Naive thymus-derived CD4-positive, alpha-beta T cell (primary cell): ENCODE measurements at places on chromosomes 12 and 14. TPM values are rescaled to one million over a fixed set of nuclear protein-coding genes. Genes with fewer than 3 reads are reported as not detected.

- no peak for DNase-seq
Measured at GRCh38 chr14:64992328-64992885, 5.7 kb downstream of the FNTB start.

DNA sequence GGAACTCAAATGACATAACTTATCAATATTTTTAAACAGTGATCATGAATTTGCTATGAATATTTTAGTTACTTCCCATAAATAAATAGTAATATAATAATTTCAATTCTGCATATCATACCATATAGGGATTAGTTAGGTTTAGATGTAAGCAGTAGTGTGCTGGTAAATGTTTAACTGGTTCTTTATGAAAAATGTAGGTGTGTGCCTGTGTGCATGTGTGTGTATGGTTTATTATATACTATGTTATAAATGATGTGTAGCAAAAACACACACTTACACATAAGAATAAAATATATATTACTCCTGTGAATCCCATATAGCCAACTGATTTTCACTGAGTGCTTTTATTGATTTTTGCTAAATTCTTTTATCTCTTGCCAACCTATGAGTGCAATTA, 14.0 kb upstream of the BHLHE41 start:
- DNase-seq = no peak

GRCh38 chr12:22335794-22336166, 1.3 kb upstream of the ST8SIA1 start:
- no peak for DNase-seq

DNA sequence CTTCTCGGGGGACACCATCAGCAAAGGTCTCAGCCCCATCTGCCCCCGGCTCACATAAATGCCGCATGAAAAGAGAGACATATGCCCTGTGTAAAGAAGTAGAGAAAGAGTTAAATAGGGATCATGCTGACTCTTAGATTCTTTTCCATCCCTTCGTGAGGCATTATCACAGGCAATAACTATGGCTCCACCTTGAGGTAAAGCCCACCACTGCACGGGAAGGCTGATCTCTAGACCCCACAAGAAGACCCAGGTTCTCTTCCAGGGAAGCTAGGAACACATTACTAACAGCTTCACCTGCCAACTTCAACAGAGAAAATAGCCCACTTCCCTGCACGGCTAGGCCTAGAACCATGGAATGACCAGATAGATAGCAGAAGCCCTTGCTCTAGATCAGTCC, 14.1 kb upstream of the NOP2 start:
- DNase-seq = no peak

DNA sequence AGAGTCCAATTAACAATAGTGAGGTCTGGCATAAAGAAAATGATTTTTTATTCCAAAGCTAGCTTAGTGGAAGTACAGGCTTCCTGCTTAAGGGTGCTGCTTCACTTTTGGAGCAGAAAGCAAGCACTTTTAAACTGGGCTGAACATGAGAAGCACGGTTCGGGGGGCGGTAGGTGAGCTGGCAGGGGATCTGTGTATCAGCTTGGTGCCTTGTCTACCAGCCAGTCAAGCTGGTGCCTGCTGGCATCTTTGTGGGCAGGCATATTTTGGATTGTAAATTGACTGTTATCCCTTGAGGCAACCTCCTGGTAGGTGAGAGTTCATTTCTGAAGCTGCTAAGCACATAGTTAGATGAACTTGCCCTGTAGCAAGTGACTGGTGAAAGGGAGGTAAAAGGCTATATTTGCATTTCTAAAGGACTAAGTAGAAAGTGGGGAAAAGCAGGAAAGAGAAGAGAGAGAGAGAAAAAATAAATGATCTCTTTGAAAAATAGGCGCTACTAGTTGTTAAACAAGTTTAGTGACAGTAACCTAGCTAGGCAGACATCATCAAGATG, 121.1 kb upstream of the SYT10 start:
- DNase-seq = no peak

GRCh38 chr14:33788161-33788560, 162.7 kb downstream of the EGLN3 start:
- no peak for DNase-seq

- DNase-seq = no peak
Measured at GRCh38 chr14:101480747-101481530, 80.4 kb upstream of the DIO3 start.

DNA sequence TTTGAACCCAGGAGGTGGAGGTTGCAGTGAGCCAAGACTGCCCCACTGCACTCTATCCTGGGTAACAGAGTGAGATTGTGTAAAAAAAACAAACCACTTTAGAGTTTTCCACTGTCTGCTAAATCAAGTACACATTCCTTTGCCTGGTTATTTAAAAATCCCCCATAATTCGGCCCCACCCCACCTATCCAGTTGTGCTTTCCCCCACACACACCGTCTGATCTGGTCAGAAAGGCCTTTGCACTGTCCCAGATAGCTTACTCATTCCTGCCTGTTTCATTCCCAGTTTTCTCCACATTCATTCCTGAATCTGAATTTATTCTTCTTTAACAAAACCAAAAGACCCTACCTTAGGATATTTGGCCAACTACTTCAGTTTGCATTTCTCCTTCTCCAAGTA, 29.5 kb downstream of the NINJ2 start:
- DNase-seq = no peak

GRCh38 chr12:31506515-31507306, 84.2 kb downstream of the DENND5B start:
- no peak for DNase-seq

The ANO4 gene
- not detected for polyA plus RNA-seq
